ENCODE measurements at places on chromosomes 1 and 21. TPM values are rescaled to one million over a fixed set of nuclear protein-coding genes. Genes with fewer than 3 reads are reported as not detected.

Gene ABCG1
- total RNA-seq, result 5.4 TPM

Gene GSTM3
- 65.8 TPM for total RNA-seq

Gene LRRIQ3
- total RNA-seq, result 0.81 TPM

Gene KAZN
- total RNA-seq, result 26.9 TPM

Gene SLC44A3
- 3.2 TPM for total RNA-seq

Gene C1orf53
- total RNA-seq, result 4.3 TPM

Gene MORN1
- 17.0 TPM for total RNA-seq

Gene KIF21B
- total RNA-seq, result 3.5 TPM

Gene ATP1A2
- 40.9 TPM for total RNA-seq

Gene ACTA1
- 18.7 TPM for total RNA-seq

Gene VAV3
- 0.86 TPM for total RNA-seq

Gene RABGGTB
- 63.9 TPM for total RNA-seq

Gene BTBD8
- total RNA-seq, result 6.6 TPM

DNA sequence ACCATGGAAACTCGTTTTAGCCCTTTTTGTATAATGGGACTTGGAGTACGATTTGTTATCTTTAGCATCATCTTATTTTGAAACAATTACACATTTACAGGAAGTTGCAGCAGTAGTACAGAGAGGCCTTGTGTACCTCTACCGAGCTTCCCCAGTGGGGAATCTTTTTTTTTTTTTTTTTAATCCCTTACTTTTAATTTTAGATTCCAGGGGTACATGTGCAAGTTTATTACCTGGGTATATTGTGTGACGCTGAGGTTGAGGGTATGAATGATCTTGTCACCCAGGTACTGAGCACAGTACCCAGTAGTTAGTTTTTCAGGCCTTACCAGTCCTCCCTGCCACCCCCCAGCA lies 45.9 kb downstream of the HHAT start:
- DNase-seq, result no peak

- no peak for DNase-seq
These were observed 155.9 kb upstream of the RUNX1 start for GRCh38 chr21:35204850-35205541.

GRCh38 chr1:16391411-16391810 lies 24.4 kb downstream of the SZRD1 start:
- no peak for DNase-seq

DNA sequence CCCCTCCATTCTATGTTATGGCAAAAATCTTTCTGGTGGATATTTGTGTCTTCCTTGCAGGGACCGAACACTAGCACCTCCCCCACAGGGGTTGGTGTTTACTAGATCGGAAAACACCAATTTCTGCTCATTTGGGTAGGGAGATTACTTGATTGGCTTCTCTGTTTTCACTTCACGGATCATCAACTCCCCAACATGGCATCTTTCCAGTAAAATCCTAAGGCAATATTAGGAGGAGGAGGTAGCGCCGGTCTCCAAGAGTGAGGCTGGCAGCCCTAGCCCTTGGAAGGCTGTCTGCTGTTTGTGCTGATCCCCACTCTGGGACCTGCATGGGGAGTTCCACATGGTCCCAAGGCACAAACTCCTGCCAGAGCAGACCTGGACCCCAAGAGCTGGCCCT lies 12.2 kb downstream of the VASH2 start:
- no peak for DNase-seq

- peak; percentile 59 for DNase-seq
These were observed 10.7 kb downstream of the EPHA2 start for GRCh38 chr1:16145030-16145661.

DNA sequence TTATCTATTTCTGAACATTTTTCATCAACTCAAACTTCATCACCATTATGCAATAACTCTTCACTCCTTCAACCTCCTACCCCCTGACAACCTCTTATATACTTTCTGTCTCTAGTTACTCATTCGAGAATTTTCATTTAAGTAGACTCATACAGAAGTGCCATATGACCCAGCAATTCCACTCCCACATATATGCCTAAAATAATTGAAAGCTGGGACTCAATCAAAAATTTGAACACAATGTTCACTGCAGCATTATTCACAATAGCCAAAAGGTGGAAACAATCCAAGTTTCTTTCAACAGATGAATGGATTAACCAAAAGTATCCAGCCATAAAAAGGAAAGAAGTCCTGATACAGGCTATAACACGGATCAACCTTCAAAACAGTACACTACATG lies 24.1 kb downstream of the COL11A1 start:
- no peak for DNase-seq

DNA sequence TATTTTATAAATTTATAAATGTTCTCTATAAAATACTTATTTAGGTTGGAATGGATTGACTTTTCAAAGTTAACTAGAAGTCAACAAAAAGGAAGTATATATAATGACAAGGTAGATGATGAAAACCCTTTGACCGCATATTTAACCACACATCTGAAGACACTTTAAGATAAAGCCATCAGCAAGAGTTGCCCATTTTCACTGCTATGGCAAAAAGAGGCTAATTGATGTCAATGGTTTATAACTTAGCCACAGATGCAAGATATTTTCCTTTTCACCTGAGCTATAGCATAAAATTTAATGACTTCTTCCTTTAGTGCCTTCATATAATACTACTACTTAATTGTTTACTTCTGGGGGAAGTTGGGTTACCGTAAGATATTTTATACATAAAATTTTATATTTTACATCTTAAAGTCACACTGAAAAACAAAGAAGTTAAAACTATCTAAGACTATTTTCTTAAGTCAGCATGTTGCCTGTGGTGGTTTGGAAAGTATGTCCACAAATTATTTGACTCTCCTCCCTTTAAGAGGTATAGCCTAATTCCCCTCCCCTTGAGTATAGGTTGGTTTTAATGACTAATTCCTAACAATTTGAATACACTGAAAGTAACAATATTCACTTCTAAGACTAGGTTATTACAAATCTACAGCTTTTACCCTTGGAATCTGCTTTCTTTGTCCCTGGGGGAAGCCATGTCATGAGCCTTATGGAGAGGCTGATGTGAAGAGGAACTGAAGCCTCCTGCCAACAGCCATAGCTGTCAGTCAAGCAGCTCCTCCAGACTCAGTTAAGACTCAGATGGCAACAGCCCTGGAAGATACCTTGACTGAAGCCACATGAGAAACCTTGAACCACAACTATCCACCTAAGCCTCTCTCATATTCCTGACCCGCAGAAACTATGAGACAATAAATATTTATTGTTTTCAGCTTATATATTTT lies 40.3 kb upstream of the LRRC8B start:
- no peak for DNase-seq

DNA sequence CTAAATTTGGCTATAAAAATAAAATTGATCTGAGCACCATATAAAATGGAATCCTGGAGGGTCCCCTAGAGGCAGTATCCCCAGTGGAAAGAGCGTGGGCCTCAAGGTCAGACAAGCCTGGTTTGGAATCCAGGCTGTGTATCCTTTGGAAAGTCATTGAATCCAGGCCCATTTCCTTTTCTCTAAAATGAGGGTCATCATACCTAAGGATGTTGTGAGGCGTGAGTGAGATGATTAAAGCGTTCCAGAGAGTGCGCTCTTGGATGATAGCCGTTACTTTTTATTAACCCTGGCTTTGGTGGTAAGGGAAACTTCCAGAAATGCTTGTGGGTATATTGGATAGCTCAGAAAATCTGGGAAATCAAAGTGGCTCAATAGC lies 683 bp upstream of the ZNF436 start:
- no peak for DNase-seq

- DNase-seq, result no peak
These were observed 1138.0 kb upstream of the TMPRSS15 start for GRCh38 chr21:19541602-19542001.

- peak; percentile 46 for DNase-seq
These were observed at the start of gene GFI1 for GRCh38 chr1:92486251-92487077. Gene GFI1 (minus strand): TSS chr1:92486925. CDS start chr1:92483487, 3,438 bp downstream.

DNA sequence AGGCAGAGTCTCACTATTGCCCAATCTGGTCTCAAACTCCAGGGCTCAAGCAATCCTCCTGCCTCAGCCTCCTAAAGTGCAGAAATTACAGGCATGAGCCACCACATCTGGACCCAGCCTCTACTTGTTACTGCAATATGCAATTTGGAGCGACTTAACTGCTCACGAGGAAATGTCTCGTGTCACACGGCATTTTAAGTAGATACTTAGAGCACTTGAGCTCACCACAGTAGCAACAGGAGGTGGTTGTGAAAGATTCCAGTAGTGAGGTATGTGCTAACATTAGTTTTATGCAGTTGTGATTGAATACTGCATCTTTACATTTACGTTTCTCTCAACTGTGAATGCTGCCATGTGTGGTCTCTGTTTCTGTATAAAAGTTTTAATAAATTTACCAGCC lies 5.8 kb upstream of the NDUFV3 start:
- no peak for DNase-seq

- DNase-seq, result peak; percentile 20
These were observed 554.1 kb upstream of the OLFM3 start for GRCh38 chr1:102550729-102551384.

DNA sequence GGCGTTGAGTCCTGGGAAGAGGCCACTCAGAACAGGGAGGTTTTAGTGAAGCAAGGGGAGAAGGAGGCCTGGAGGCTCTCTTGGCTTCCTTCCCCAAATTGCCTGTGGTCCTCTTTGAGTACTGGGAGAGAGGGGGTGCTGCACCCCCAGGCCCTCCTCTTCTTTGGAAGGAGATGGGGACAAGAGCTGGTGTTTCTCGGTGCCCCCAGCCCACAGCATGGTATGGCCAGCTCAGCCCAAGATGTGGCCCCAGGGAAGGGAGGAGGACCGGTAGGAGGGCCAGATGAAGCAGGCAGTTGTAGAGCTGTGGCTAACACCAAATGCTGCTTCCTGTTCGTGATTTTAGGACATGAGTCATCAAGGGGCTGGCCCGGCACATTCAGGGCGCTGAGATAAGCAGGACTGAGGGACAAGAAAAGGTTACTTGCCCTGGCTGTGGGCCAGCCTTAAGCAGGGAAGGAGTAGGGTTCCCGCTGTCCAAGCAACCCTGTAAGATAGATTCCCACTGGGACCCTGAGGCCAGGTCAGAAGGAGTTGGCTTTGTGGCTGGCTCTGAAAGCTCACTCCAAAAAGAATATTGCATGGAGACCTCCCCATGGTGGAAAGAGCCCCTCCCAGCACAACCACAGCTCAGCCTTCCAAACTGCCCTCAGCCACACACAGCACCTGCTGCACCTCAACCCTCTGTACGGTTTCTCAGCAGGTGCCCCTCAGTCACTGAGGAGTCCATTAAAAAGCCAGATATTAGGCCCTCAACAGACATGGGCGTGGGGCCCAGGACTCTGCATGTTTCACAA lies 4.9 kb upstream of the TNFRSF1B start:
- peak; percentile 96 for DNase-seq

GRCh38 chr1:111475701-111476100 lies 1.9 kb downstream of the C1orf162 start:
- no peak for DNase-seq

GRCh38 chr21:31158789-31159581 lies 120.7 kb upstream of the KRTAP19-8 start:
- DNase-seq, result no peak

GRCh38 chr1:36609241-36610027 lies 126.7 kb upstream of the CSF3R start:
- peak; percentile 68 for DNase-seq

GRCh38 chr1:36393686-36394085 lies 4.0 kb downstream of the LSM10 start:
- no peak for DNase-seq

DNA sequence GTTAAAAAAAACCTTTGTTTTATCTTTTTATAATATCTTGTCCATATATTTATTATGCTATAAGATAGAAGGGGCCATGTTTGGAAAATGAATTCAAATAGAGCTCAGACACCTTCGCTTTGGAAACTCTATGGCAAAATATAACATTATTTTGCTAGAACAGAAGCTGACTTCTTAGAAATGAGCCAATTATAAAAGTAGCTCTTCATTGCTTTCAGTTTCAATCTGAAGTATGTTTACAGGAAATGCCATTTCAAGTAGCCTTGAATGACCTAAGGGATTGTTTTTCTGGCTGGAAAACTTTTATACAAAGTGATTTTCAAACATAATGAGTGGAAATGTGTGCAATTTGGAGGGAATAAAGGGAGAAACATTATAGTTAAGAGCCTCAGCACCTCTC lies 37.8 kb upstream of the GBP5 start:
- DNase-seq, result no peak

- no peak for DNase-seq
These were observed 116.5 kb upstream of the LRRC7 start for GRCh38 chr1:69451196-69451595.

GRCh38 chr1:234093741-234094140 lies 189.3 kb downstream of the SLC35F3 start:
- peak; percentile 9 for DNase-seq

DNA sequence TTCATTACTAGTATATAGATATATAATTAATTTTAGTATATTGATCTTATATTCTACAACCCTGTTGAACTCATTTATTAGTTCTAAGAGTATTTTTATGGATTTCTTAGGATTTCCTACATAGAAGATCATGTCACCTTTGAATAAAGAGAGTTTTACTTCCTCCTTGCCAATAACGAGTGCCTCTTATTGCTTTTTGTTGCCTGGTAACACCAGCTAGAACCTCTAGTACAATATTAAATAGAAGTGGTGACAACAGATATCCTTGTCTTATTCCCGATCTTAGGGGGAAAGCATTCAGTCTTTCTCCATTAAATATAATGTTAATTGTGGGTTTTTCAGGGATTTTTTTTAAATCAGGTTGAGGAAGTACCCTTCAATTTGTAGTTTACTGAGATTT lies 40.8 kb downstream of the WNT2B start:
- DNase-seq, result no peak
